Endodermal cell (in vitro differentiated cells): ENCODE measurements at places on chromosomes 3 and 15. TPM values are rescaled to one million over a fixed set of nuclear protein-coding genes. Genes with fewer than 3 reads are reported as not detected.

DNA sequence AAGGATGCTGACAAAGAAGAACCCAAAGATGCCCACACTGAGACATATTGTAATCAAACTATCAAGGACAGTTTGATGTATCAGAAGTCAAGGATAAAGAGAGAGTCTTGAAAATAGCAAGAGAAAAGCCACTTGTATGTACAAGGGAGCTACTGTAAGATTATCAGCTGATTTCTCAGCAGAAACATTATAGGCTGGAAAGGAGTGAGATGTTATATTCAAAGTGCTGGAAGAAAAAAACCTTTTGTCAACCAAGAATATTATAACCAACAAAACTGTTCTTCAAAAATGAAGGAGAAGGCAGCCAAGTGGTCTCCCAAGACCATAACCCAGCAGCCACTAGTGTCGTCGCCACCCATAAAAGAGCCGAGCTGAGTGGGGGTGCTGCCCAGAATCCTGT is 93.2 kb downstream of the KLF13 start:
- no peak for DNase-seq
- no peak overlapping the region for H3K4me3 ChIP-seq
- no peaks in the 10 kb centered on the region for H3K27me3 ChIP-seq
- no peaks in the 10 kb centered on the region for H3K4me1 ChIP-seq
- H3K27ac ChIP-seq = no peak overlapping the region

DNA sequence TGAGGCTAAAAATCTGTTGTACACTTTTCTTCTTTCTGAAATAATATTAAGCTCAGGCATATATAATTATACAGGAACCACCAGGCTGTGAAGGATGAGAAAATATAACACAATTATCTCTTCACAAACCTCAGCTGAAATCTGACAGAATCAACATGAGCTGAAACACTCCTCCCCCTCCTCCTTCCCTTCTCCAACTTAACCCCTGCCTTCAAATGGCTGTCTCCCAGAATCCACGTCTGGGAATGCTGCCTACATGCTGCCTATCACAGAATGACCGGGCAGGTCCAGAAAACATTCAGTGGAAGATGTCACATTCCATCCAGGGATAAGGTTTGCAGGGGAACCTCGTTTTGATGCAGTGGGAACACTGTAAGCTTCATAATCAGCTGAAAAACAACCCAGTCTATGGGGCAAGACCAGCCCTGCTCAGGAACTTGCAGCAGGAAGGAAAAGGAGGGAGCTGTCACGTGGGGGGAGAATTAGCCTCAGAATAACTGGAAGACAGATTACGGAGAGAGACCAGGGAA is 44.0 kb upstream of the SEMA6D start:
- DNase-seq = peak; percentile 61
- peak overlapping the region; percentile 45 for H3K27ac ChIP-seq
- peak overlapping the region; percentile 48 for H3K4me3 ChIP-seq
- peaks cover 23% of the 10 kb centered on the region for H3K4me1 ChIP-seq
- H3K36me3 ChIP-seq = no peaks in the 10 kb centered on the region

GRCh38 chr15:41334293-41335120 is 1.8 kb downstream of the NUSAP1 start:
- H3K4me1 ChIP-seq = no peaks in the 10 kb centered on the region
- no peaks in the 10 kb centered on the region for H3K27me3 ChIP-seq
- DNase-seq = no peak
- no peak overlapping the region for H3K27ac ChIP-seq
- H3K4me3 ChIP-seq = peak overlapping the region; percentile 93

GRCh38 chr15:60340207-60340921 is 57.4 kb downstream of the ANXA2 start:
- H3K4me3 ChIP-seq = no peak overlapping the region
- H3K27ac ChIP-seq = no peak overlapping the region
- no peaks in the 10 kb centered on the region for H3K4me1 ChIP-seq

- H3K27ac ChIP-seq = peak overlapping the region; percentile 75
- H3K36me3 ChIP-seq = peaks cover 17% of the 10 kb centered on the region
- H3K4me1 ChIP-seq = no peaks in the 10 kb centered on the region
- DNase-seq = no peak
- peak overlapping the region; percentile 91 for H3K4me3 ChIP-seq
Measured at GRCh38 chr3:52771334-52771681, 568 bp upstream of the NEK4 start.

DNA sequence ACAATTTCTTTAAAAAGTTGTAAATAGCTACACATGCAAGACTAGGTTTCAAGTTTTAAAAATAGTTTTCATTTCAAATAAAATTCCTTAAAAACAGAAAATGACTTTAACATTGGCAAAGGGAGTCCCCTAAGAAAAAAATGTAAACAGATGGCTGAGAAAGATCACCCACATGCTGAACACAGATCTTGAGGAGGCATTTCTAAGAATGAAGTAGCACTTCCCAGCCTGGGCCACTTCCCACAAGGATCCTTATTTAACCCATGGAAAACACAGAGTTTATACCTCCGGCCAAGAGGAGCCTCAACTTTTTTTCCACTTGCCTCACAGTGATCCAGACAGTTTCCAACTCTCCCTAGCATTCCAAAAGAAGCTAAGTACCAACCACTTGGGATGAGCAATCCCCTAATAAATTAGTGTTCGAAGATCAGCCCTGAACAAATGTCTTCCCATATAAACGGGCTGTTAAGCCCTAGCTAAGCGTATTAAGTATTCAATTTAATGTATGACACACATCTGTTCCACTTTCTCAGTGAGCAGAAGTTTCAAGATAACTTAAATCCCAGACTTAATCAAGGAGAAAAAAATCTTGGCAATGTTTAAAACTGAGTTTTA is 61.4 kb downstream of the GADL1 start:
- H3K36me3 ChIP-seq = no peaks in the 10 kb centered on the region
- DNase-seq = no peak
- H3K27ac ChIP-seq = no peak overlapping the region
- no peak overlapping the region for H3K4me3 ChIP-seq

DNA sequence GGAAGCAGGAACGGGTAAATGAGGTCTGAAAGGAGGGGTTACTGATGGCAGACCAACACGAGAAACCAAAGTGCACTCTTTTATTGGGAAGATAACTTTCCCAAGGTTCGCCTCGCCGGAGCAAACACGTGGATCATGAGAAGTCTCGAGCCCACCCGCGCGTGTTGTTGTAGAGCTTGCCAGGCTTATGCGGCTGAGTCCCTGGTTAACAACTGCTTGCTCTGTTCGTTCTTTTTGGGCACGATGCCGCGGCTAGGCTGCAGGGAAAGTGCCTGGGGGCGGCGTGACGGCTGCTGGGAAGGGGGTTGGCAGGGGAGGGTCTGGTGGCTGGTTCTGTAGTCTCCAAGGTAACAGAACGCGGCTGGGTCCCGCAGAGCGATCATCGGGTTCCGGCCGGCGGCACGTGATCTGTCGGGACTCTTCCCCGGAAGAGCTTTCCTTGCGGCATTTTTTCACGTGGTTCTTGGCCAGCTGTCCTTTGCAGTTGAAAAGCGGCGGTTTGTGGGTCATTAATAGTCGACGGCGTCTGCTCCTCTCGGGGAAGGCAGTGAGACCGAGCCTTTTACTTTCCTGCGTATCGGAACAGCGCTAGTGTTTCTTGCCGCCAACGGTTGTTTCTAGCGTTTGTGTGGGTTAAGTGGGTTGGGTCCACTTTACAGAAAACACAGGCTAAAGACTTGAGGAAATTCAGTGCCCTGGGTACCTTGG is 1.5 kb downstream of the MGA start:
- peak overlapping the region; percentile 93 for H3K4me3 ChIP-seq
- H3K27ac ChIP-seq = no peak overlapping the region
- H3K27me3 ChIP-seq = peaks cover 20% of the 10 kb centered on the region
- H3K4me1 ChIP-seq = no peaks in the 10 kb centered on the region
- peak; percentile 93 for DNase-seq

- H3K4me1 ChIP-seq = peaks cover 5% of the 10 kb centered on the region
- no peaks in the 10 kb centered on the region for H3K36me3 ChIP-seq
- no peak overlapping the region for H3K27ac ChIP-seq
- H3K27me3 ChIP-seq = no peaks in the 10 kb centered on the region
- no peak for DNase-seq
Measured at GRCh38 chr3:177687291-177687690, 490.0 kb upstream of the TBL1XR1 start.

DNA sequence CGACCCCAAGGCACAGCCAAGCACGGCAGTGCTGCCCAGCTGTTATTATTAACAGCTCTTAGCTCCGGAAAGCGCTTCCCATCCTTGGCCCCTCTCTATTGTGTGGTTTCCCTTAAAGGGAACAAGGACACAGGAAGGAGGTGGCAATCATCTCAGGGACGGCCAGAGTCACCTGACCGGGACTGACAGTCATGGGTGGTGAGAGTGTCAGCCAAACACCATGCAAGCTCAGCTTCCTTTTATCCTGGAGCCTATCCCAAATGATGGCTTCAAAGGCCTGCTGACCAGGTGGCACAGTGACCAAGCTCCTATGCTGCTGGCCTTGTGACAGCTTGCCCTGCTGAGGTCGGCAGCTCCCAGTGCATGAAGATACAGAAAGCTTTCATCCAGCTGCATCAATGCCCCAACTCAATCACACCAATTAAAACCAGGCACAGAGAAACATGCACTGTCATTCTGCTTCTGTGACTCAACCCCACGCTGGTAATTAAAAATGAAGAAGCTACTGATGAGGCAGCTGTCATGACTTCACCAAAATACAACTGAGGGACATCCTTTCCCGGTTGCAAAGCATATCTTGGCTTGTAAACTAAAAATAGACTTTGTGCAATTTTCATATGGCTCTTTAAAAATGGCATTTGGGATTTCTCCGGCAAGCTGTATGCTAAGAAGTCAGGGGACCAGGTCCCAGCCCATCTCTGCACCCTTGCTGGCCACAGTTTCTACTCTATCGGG is 34.0 kb downstream of the PCSK6 start:
- peak overlapping the region; percentile 13 for H3K27ac ChIP-seq
- peaks cover 2% of the 10 kb centered on the region for H3K4me1 ChIP-seq
- no peak overlapping the region for H3K4me3 ChIP-seq
- DNase-seq = peak; percentile 35

GRCh38 chr3:145429546-145429945 is 731.4 kb downstream of the PLOD2 start:
- H3K36me3 ChIP-seq = no peaks in the 10 kb centered on the region
- H3K4me3 ChIP-seq = no peak overlapping the region
- no peaks in the 10 kb centered on the region for H3K4me1 ChIP-seq

GRCh38 chr3:101177577-101177976 is 142.8 kb downstream of the IMPG2 start:
- no peak overlapping the region for H3K27ac ChIP-seq
- no peaks in the 10 kb centered on the region for H3K36me3 ChIP-seq
- no peaks in the 10 kb centered on the region for H3K27me3 ChIP-seq
- no peaks in the 10 kb centered on the region for H3K4me1 ChIP-seq
- H3K4me3 ChIP-seq = no peak overlapping the region

DNA sequence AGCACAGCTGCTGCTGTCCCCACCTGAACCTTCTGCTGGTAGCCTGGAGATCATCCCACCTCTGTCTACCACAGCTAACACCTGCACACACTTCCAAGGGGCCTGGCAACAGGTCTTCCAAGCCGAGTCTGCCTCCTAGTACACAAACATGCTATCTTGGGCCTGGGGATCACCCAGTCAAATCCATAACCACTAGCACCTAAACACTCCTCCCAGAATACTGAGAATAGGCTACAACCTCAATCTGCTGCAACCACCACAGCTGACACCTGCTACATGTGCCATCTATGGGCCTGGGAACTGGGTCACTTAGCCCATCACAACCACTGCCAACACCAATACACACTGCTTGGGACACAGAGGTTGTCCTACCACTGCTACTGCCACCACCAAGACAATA is 362.8 kb upstream of the ARPP21 start:
- no peak overlapping the region for H3K27ac ChIP-seq
- no peaks in the 10 kb centered on the region for H3K27me3 ChIP-seq
- no peak for DNase-seq
- H3K4me1 ChIP-seq = no peaks in the 10 kb centered on the region
- no peaks in the 10 kb centered on the region for H3K36me3 ChIP-seq

DNA sequence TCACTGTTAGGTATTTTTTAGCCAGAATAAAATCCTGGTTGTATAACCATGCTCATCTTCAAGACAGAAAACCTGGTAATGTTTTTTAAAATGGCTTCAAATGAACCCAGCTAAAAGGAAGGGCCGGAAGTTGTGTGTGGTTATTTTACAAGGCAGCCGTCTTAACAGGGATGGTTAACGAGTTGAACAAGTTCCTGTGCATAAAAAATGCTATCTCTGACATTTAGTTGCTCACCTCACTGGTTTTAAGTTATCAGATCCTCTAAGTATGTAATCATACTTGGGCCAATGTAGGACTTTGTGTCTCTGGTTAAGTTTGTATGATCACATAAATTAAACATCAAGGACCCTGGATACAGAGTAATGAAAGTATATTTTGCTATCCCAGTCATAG is 2.1 kb downstream of the ATP11B start:
- DNase-seq = no peak
- peak overlapping the region; percentile 94 for H3K4me3 ChIP-seq
- H3K27me3 ChIP-seq = peaks cover 23% of the 10 kb centered on the region
- no peaks in the 10 kb centered on the region for H3K4me1 ChIP-seq

DNA sequence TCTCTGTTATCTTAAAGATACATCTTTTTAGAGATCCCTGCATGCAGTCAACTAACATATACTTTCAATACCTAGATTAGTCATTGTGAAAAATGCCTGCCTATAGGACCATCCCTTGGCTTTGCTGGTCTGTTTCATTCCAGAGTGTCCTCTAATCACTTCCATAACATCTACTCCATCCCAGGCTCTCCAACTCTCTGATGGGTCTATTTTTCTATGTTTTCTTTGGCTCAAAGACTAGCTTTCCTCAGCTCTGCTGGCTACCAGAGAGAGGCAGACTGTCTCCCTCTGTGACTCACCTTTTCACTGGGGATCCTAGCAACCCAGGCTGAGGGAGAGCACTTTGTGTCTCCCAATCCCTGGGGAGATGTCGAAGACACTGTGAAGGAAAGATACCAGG is 547.7 kb upstream of the MCTP2 start:
- no peaks in the 10 kb centered on the region for H3K27me3 ChIP-seq
- DNase-seq = no peak
- H3K4me3 ChIP-seq = no peak overlapping the region
- no peaks in the 10 kb centered on the region for H3K36me3 ChIP-seq
- no peaks in the 10 kb centered on the region for H3K4me1 ChIP-seq
- no peak overlapping the region for H3K27ac ChIP-seq

Gene RRP9
- total RNA-seq = 88.6 and 89.3 TPM in 2 replicates

Gene BFSP2
- not detected in 3 replicates for total RNA-seq

Gene RGMA
- total RNA-seq = 57.0 and 67.1 TPM in 2 replicates

Gene HES1
- 2.1 to 58.1 TPM (median 2.5 TPM) in 3 replicates for total RNA-seq

Gene GUCA1C
- total RNA-seq = not detected in 2 replicates

Gene TUSC7
- total RNA-seq = not detected in 3 replicates

Gene ADGRG7
- 2.1 to 4.3 TPM (median 3.1 TPM) in 3 replicates for total RNA-seq

Gene SLC9C1
- 0.66 and 1.2 TPM in 2 replicates for total RNA-seq

Gene REC114
- not detected in 2 replicates for total RNA-seq

Gene OR5K2
- total RNA-seq = not detected in 3 replicates

Gene LEKR1
- total RNA-seq = 0.70 to 1.2 TPM (median 0.86 TPM) in 3 replicates
